ENCODE measurements at places on chromosomes 5 and 9.
A peak's percentile ranks its signal among the peaks of the same experiment; 100 is the strongest.

DNA sequence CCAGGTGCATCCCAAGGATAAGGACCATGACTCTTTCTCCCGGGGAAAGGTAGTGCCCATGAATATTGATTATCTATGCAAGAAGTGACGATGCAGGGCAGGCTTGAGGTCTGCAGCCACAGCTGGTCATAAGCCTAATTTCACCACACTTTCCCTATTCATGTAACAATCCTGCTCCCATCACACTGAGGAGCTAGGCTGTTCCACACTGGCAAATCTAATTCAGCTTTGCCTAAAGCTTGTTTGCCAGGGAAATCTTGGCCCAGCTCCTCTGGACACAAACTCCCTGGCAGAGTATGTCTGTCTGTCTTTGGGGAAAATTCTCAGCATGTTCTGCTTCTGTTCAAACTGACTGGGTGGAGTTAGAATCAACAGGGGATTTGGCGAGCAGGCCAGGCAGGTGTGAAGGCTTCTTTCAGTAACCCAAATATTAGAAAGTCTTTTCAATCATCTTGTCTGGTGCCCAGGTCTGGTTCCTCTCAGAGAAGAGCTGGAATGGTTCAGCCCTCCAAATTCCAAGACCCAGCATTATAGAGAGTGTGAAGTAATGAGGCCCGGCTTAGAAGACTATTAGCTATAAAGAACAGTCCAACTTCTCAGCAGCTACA, 88.5 kb upstream of the SPDL1 start:
- DNase-seq = no peak

- DNase-seq = no peak
Observed at GRCh38 chr9:110356639-110357395, 19.2 kb upstream of the TXNDC8 start.

- DNase-seq = no peak
Observed at GRCh38 chr5:12795333-12795663, 891.1 kb upstream of the CTNND2 start.

DNA sequence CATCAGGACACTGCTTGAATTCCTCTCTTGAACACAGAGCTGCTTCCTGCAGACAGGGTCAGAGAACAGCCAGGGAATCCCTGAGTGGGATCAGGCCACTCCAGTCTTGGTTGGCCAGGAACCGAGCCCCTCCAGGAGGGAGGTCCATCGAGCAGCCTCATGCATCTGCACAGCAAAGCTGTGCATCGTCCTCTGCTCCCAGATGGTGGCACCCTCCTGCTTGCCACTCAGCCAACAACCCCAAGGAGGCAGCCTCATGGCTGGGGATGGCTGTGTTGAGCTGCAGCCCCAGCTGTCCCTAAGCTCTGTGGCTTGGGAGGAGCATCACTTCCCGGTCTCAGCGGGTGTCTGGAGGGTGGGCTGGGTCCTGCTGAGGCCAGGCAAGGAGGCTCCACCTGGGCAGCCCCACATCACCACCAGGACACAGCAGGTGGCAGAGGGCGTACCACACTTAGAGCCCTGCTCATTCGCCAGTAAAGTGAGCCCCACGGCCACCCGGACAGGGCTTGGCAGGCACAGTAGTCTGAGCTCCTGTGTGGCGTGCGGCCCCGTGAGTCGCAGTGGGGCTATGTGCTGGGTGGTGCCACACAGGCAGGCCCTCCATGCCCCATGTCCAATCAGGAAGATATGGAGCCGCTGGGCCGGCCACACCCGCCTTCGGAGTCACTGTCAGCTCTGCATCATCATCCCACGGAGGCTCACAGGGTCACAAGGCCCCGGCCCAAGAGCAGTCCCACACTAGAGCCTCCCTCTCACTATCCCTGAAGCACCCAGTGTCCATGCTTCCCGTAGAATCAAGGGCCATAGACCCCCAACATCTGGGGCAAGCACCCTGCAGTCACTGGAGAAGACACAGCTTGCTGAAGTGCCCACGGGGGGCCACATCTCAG, 11.9 kb downstream of the LPCAT1 start:
- DNase-seq = no peak

GRCh38 chr5:132425009-132425937, 55.8 kb downstream of the SLC22A5 start:
- DNase-seq = peak; percentile 81

DNA sequence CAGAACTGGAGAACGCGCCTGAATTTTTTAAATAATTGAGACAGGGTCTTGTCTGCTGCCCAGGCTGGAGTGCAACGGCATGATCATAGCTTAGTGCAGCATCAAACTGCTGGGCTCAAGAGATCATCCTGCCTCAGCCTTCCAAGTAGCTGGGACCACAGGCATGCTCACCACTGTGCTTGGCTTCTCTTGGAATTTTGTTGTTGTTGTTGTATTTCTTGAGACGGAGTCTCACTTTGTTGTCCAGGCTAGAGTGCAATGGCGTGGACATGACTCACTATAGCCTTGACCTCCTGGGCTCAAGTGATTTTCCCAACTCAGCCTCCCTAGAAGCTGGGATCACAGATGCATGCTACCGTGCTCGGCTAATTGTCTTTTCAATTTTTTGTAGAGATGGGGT, 58.4 kb upstream of the DAB2IP start:
- no peak for DNase-seq

DNA sequence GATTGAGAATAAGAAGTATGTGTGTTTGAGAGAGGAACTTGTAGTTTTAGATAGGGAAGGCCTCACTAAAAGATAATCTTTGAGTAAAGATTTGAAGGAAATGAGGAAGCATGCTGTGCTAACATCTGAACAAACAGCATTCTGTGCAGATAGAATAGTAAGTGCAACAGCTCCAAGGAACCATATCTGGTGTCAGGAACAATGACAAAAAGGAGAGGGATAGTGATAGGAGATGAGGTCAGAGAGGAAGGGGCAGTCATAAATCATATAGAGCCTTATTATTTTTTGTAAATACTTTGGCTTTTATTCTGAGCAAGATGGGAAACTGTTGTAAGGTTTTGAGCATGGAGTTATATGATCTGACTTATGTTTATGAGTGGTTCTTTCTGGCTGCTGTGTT, 3.8 kb downstream of the MRPL22 start:
- DNase-seq = no peak

- DNase-seq = no peak
Observed at GRCh38 chr9:136994888-136995230, 1.5 kb downstream of the CLIC3 start.

- DNase-seq = no peak
Observed at GRCh38 chr5:156974328-156974727, 11.3 kb upstream of the TIMD4 start.

- DNase-seq = peak; percentile 49
Observed at GRCh38 chr9:135641745-135642144, 2.4 kb upstream of the GLT6D1 start.

DNA sequence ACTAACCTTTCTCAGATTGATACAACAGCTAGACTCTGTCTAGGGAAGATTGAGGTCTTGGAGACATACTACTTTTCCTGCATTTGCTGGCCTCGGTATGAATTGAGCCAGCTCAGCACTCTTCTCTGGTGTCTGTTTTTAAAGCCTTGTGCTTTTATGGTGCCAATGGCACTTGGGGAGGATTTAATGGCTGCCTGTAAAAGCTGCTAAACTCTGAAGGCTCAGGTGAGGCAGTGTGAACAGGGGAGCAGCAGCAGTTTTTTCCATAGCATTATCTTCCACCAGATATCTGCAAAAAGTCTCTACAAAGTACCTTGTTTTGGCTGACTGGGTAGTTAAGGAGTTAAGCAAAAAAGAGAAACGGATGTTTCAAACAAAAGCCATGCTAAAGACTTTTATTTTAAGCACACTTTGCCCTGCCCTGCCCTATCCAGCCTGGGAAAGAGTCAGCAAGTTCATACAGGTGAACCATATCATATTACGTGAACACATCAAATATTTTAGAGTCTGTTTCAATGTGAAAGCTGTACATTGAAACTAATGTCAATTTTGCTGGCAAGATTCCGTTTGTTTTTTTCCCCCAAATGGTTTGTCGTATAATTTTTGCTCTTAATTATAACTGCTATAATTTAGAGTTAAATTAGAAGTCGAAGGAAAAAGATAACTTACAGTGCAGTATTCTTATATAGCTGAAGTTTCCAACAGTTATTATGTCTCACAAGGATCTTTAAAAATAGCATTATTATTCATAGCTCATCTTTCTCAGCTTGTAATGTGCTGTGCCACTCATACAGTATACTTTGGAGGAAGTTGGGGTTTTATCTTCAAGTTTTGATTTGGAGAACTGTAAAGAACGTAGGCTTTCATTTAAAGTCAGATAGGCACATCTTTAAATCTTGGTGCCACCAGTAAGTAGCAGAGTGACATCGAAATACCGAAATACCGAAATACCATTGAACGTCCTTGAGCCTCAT, 424.1 kb upstream of the CD180 start:
- DNase-seq = no peak

DNA sequence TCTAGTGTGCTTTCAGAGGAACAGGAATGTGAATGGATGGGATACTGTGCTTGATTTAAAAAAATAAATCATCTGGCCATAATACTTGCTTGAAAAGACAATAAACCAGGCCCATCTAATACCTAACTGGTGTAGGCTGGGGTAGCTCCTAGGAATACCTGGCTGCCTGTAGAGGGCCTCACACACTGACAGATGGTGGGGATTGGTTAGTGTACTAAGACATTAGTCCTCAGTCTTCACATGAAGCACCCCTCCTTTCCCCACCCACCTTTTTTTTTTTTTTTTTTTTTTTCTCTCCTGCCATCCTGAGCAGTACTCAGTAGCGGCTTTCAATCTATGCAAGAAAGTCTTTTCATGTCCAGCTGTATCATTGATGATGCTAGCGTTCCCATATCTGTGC, 130.5 kb downstream of the ADGRV1 start:
- no peak for DNase-seq

DNA sequence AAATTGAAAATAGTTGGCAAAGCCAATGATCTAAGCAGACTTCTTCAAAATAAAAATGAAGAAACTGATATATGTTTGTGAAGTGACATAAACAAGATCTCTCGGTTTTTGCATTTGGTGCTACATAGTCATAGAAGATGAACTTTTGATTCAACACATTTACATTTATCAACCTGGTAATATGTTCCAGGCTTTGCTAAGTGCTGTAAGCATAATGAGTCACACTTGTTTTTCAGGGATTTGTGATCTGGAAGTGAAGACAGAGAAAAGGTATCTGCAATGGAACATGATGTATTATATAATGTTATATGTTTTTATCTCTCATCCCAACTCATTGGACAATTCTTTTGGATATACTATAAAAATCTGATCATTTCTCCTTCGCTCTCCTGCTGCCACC, 801.4 kb downstream of the BRINP1 start:
- DNase-seq = no peak

GRCh38 chr5:143889986-143890385, 78.0 kb downstream of the HMHB1 start:
- peak; percentile 89 for DNase-seq

DNA sequence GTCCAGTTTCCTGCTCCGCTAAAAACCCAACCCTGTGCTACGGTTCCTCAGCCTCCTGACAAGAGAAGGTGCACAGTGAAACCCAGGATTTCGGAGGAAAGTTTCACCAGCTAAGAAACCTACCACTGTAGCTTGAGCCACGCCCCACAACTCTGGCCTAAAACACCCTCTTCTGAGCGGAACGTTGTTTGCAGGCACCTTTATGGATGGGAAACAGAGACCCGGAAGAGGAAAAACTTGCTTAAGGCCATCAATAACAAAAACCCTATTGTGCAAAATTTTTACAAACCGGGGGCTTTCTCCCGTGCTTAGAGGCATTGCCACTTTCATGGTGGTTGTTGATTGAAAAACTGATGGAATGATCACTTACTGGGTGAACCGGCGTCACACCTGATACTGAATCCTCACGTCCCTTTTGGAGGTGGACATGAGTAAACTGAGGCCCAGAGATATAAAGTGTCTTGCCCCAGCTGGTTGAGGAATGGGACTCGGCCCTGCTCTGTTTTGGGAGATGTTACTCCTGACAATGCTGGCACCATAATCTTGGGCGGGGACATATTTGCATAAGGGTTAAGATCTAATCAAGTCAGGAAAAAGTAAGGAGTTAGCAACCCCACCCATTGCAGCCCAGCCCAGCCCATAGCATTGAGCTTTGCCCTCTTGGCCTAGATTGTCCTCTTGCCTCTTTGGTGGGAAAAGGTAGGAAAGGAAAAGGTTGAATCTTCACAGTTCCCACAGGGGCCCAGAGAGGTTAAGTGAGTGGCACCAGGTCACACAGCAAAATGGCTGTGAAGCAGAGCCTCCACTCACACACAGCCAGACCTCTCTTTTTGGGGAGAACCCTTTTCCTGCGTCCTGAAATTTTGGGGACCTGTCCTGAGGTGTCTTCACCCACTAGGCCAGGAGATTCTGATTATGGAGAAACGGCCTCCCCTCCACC, 23.2 kb upstream of the PTGS1 start:
- DNase-seq = peak; percentile 38

DNA sequence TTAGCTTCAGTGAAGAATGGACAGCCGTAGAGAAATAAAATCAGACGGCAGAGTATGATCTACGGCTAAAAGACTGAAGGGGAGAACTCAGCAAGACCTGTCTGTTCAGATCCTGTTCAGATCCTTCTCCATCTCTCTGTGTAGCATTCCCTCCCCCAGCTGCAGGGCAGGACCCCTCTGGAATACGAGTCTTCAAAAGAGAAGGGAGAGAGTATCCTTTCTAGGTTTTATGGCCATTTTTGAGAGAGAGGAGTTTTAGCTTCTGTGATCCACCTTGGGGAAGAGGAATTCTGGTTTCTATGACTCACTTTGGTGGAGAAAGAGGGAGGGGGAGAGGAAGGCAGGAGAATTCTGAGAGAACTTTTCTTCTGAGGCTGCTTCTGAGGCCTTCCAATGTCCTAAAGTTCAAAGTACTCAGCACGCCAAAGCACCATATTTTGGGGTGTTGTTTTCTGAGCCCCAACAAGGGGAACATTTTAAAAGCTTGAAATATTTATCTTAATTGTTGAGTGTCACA, 194.4 kb upstream of the TLE4 start:
- peak; percentile 15 for DNase-seq

- no peak for DNase-seq
Observed at GRCh38 chr9:10999646-11000045, 386.8 kb upstream of the PTPRD start.

GRCh38 chr9:37337301-37337890, 85.1 kb upstream of the GRHPR start:
- no peak for DNase-seq

- no peak for DNase-seq
Observed at GRCh38 chr5:149793256-149793550, 63.1 kb downstream of the PPARGC1B start.

Data from choroid plexus epithelial cell (primary cell).